Activated naive CD8-positive, alpha-beta T cell treated with anti-CD3 and anti-CD28 coated beads for 36 hours (primary cell): ENCODE measurements at places on chromosomes 7 and 10. TPM values are rescaled to one million over a fixed set of nuclear protein-coding genes. Genes with fewer than 3 reads are reported as not detected.

DNA sequence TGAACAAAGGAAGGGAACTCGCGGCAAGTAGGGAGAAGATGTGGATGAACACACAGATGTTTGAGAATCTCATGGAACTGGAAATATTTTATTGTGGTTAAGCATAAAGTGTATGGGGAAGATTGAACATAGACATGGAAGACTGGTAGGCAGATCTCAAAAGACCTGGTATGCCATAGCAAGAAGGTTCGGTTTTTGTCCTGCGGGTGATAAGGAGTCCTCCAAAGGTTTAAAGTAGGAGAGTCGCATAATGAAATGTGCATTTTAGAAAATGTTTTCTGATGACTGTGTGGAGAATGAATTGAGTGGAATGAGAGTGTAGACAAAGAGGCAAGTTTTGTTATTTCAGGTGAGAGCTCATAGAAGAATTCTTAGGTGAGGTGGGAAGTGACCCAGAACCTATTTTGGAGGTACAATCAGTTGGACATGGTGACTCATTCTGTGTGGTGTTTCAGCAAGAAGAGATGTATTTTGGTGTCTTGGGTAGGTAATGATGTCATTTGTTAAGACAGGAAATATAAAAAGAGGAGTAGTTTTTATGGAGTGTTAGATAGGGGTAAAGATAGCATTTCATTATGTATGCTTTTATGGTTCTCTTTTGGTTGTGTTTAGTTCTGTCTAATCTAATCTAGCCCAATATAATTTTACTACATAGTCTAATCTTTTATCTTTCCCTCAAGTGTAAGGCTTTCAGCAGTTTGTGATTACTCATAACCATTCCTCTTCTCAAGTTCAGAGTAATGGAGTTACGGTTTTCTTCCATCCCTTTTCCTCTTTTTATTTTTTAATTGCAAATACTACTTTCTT lies 239.2 kb downstream of the EXOC4 start:
- DNase-seq = no peak

DNA sequence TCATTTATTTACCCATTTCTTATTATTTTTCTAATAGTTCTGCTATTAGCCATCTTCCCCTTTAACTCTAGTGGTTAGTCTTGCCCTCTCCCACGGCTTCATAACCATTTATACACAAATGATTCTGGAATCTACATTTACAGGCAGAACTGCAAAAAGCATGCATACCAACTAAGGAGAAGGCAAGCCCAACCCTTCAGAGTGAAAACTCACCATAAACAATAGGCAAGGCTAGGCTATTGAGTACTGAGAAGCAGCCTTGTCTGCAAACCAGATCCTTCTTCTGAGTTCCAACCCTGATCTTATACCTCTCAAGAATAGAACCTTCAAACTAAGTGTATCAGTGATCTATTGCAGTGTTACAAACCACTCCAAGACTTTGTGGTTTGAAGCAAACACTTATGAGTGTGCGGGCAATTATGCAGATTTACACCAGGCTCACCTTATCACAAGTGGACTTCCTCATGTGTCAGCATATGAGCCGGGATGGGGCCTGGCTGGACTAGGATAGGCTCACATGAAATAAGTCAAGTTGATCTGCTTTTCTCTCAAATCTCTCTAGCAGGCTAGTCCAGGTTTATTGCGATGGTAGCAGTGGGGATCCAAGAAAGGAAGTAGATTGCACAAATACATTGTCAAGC lies 896.9 kb upstream of the PHF14 start:
- no peak for DNase-seq

DNA sequence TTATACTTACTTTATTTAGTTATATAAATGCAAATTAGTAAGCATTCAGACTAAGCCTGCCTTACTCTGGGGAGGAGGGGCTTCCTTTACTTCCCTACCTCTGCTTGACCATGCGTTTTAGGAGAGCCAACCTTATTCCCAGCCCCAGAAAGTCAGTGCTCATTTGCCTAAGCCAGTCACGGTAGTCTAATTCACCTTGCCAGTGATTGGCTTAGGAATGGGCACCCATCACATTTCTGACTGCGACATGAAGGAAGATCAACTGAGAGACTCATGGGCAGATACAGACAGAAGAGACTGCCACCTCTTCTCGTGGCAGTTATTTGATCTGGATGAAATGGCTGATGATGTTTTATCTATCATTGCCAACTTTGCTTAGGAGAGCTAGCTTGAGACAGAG lies 29.5 kb downstream of the RPA3 start:
- DNase-seq = no peak

DNA sequence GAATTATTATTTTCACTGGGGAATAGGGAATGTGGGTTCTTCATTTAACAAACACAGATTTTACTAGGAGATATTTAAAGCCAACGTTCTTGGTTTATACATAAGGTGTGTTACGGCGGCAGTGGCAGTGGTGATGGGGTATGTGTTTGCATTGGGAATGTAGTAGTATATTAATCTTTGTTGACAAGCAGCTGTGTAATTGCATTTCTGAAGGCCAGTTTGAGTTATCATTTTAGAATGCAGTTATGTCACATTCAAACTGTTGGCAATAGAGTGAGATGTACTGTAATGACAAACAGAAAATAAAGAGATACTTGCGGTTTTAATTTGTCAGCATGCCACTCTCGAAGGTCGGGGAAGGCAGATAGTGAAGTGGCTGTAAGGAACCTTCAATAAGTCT lies 628.6 kb upstream of the POM121L12 start:
- DNase-seq = no peak

DNA sequence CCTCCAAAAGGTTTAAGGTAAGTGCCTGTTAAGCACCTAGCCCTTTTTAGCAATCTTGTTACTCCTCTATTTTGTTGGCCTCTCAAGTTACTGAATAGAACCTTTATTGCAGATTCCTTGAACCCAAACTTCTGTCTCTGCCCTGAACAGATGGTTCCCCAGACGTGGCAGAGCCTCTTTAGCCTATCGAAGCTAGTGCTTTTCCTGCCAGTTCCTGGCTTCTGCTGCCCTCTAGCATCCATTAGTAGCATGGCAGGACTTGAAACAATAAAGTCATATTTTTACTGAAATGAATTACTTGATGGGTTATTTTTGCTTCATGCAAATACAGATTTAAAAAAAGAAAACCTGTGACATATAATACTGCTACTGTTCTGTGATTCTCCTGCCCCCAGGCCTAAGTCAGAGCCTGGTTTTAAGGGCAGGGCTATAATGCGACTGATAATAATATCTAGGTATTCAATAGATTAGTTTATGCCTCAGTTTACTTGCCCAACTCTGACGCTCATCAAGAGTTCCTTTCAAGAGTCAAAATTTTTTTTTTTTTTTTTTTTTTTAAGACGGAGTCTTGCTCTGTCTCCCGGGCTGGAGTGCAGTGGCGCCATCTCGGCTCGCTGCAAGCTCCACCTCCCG lies 84.3 kb upstream of the PHF14 start:
- DNase-seq = peak; percentile 17

GRCh38 chr7:94417901-94418300 lies 23.2 kb downstream of the COL1A2 start:
- DNase-seq = no peak

DNA sequence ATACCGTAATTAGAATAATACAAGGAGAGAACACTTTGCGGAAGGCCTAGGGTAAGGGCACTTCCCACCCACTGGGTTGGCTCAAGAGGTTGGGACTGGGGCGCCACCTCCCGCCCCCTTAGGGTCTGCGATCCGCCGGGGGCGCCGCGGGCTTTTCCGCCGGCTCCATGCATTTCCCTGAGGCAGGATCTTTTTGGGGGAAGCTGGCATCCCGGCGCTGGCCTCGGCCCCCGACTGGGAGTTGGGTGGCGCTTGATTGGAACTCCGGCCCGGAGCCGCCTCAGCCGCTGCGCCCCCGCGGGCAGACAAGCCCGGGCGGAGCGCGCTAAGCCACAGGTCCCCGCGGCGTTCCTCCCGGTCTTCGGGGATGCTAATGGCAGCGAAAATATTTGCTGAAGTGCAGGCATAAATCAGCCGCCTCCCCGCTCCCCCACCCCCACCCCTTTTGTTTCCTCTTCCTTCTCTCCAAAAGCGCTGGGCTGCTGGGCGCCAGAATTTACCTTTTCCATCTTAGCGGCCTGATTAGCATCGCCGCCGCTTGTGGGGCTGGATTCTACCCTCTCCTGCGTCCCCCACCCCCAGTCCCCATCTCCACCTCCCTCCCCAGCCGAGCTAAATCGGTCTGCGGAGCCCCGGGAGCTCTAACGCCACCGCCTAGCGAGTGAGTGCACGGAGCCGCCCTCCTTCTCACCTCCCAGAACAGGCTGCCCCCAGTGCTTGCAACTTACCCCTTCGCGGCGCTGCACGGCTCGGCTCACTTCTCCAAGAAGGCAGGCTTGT lies 5.1 kb downstream of the UNC5B start:
- DNase-seq = no peak

- no peak for DNase-seq
These were observed 148.8 kb downstream of the CHN2 start for GRCh38 chr7:29343399-29343798.

GRCh38 chr10:74103560-74104258 lies 46.9 kb downstream of the AP3M1 start:
- no peak for DNase-seq

DNA sequence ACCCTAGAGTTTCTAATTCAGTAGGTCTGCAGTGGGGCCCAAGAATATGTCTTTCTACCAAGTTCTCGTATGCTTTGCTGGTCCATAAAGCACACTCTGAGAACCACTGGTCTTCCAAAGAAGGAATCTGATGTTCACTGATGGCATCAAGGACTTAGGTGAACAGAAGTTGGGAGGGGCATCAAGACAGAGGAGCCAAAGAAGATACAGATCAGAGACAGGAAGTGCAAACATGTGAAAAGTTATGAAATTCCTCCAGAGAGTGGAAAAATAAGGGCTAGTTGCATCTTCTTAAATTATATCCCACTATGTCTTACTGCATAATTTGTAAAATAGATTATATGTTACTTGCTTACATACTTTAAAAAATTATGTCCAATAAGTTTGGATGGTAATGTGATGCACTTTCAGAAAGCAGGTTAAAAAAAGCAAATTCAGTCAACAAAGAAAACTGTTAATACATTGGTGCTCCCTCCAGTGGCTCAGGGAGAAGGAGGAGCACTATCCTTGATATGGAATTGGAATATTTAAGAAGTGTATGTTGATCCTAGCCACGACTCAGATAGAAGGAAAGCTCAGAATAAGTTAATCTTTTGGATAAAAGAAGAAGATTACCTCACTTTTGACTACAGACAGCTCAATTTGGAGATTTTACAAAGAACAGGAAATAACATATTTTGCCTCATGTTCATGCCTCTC lies 35.8 kb downstream of the CREB3L2 start:
- DNase-seq = no peak

DNA sequence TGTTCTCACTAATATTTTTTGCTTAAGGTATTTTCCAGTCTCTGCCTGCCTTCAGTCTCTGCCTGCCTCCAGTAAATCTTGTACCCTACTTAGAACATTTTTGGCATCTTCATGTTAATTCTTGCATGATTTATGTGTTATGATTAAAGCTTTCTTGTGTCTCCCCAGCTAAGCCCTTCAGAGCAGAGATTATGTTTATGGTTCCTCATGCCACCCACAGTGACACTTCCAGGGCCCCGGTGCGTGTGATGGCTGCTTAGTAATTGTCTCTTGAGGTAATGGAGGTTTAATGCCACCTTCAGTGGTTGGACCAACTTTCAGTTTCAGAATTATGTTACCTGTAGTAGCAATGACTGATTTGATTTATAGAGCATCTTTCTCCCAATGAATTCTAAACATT lies 70.6 kb upstream of the MET start:
- peak; percentile 24 for DNase-seq

GRCh38 chr7:112550468-112551060 lies 69.8 kb downstream of the LSMEM1 start:
- peak; percentile 8 for DNase-seq

DNA sequence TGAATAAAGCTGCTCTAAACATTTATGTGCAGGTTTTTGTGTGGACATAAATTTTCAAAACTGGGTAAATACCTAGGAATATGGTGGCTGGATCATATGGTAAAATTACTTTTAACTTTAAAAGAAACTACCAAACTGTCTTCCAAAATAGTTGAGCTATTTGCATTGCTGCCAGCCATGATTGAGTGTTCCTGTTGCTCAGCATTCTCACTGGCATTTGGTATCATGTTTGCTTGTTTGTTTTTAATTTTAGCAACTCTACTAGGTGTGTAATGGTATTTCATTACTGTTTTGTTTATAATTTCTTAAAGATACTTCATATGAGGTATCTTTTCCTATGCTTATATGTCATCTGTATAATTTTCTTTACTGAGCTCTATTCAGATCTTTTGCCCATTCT lies 143.2 kb downstream of the POLR1F start:
- DNase-seq = no peak

DNA sequence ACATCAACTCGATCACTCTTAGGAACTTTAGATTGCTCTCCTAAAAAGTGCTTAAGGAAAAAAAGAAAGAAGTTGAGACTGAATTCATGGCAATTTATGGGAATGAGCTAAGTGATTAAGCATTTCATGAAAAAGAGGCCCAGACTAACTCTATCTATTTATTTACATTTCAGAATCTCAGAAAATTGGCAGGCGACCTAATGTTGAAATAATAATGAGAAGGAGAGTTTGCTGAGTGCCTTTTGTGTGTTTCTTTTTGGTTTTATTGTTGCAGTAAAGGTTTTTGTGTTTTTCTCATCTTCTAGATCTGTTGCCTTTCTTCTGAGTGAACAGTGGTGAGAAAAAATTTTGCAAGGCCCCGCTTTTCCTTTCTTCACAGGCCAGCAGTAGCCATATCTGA lies 3.8 kb downstream of the GRK5 start:
- no peak for DNase-seq

GRCh38 chr7:159096736-159097581 lies 47.7 kb downstream of the VIPR2 start:
- DNase-seq = no peak

GRCh38 chr7:92071032-92071431 lies 63.2 kb downstream of the CYP51A1 start:
- no peak for DNase-seq

DNA sequence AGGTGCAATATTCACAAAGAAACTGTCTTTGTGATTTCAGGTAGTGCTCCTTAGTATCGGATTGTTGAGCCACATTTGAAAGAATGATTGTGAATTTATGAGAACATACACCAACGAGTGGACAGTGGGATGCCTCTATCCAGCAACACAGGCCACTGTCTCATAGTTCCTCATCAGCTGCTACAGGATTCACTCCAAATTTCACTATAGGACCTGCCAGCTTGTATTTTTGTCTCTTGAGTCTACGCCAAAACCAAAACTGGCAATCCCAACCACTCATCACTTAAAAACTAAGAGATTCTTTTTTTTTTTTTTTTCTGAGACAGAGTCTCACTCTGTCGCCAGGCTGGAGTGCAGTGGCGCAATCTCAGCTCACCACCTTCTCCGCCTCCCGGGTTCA lies 964.5 kb downstream of the CNTNAP2 start:
- no peak for DNase-seq

Gene UTF1
- not detected for total RNA-seq

Gene PHTF2
- 23.8 TPM for total RNA-seq

Gene AKR1C2
- total RNA-seq = not detected

Gene MLLT10
- 33.9 TPM for total RNA-seq

Gene SRI
- 201 TPM for total RNA-seq

Gene POT1
- 32.3 TPM for total RNA-seq

Gene ODAD2
- total RNA-seq = 0.56 TPM

Gene SPDYE5
- not detected for total RNA-seq

Gene MTPN
- total RNA-seq = 136 TPM
